M059J (cell line): ENCODE measurements at places on chromosomes 3 and 15. TPM values are rescaled to one million over a fixed set of nuclear protein-coding genes. Genes with fewer than 3 reads are reported as not detected.
A peak's percentile ranks its signal among the peaks of the same experiment; 100 is the strongest.

IGDCC3 gene
- not detected in 2 replicates for total RNA-seq

CCR9 gene
- total RNA-seq: not detected in 2 replicates

GRCh38 chr3:78258798-78259197, 1218.9 kb downstream of the ROBO2 start:
- peak; percentile 48 for DNase-seq

DNA sequence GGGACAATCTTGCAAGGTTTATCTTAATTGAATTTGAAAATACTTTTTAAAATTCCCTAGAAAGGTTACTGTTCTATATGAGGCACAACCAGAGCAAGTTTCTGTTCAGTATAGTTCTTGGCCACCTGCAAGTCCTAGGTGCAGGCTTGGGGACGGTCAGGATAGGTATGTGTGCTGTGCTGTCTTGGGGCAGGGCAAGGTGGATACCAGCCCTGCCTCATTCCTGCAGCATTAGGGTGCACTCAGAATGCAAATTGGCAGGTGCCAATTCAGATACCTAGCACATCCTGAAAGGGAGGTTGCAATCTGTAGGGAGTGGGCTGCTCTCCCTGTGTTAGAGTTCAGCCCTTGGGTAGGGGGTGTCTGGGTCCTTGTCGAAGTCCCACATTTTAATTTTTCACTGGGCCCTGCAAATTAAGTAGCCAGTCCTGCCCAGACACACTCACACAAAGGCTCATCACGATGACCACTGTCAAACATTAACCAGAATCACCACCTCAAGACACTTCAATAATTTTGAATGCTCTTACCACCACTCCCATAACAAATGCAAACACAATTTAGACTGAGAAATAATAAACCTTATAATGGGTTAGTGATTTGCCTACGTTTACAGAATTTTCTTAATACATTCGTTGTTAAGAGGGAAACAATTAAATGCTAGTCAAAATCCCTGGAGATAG, 838.0 kb upstream of the NR2F2 start:
- DNase-seq: no peak
